ENCODE measurements at places on chromosomes 16 and 17.

DNA sequence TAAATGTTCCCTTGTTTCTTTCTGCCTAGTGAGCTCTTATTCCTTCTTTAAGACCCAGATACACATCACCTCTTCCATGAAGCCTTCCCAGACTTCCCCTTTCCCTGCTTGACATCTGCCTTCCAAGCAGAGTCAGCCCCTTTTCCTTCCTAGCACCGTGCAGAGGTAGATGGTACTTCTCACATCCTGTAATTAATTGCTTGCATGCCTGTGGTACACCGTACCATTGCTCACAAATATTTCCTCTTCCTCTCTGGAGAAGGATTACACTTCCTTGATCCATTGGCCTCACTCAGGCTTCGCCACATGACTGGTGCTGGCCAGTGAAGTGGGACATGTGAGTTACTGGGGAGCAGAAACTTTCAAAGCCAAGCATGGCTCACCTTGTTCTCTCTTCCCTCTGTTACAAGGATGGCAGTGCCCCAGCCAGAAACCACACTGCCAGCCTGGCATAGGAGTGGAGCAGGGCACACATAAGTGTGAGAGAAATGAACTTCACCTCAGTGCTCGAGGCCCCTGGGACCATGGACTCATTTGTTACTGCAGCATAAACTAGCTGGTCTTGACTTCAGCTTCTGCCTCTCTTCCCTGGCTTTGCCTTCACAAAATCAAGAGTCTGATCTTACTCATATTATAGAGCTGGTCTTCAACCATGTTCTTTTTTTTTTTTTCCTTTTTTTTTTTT, 44.0 kb downstream of the SOST start:
- DNase-seq, result no peak

GRCh38 chr16:86963600-86964575, 353.3 kb downstream of the C16orf95 start:
- DNase-seq, result no peak

GRCh38 chr17:18278867-18279266, 18.4 kb downstream of the MIEF2 start:
- no peak for DNase-seq

DNA sequence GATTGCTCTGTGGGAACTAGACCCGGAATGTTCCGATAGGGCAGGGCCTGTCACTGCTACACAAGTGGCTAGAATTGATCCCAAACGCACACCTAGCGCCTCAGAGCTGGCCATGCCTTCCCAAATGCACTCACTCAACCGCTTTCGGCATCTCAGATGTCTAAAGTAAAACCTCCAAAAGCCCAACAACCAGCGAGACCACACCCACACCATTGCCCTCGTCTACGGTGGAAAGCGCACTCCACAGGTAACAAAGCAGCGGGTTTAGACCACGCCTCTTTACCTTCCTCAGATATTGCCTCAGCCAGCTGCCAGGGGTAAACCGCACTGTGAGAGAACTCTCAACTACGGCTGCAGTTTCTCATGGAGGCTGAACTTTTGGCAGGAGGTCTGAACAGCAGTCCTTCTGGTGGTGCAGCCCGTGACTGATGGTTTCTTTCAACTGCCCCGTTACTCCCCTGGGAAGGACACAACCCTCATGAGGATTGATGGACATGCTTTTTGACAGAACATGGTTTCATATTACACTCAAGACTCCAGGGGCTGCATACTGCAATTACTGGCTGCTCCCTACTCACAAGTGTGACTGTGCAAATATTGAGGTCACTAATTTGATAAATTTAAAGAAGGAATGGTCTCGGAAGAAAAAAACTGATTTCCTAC, 34.5 kb downstream of the USP7 start:
- DNase-seq, result no peak

GRCh38 chr17:17781591-17782496, 54.9 kb downstream of the SREBF1 start:
- DNase-seq, result peak; percentile 67

GRCh38 chr17:39235555-39236449, 10.1 kb upstream of the STAC2 start:
- DNase-seq, result no peak

- DNase-seq, result no peak
These were observed 22.1 kb downstream of the HS3ST6 start for GRCh38 chr16:1895949-1896675.

Measured in prostate gland (tissue), 2 donors.